Dorsolateral prefrontal cortex (tissue), 122 donors: ENCODE measurements at places on chromosomes 13 and 19. TPM values are rescaled to one million over a fixed set of nuclear protein-coding genes. Genes with fewer than 3 reads are reported as not detected.
A peak's percentile ranks its signal among the peaks of the same experiment; 100 is the strongest.

DNA sequence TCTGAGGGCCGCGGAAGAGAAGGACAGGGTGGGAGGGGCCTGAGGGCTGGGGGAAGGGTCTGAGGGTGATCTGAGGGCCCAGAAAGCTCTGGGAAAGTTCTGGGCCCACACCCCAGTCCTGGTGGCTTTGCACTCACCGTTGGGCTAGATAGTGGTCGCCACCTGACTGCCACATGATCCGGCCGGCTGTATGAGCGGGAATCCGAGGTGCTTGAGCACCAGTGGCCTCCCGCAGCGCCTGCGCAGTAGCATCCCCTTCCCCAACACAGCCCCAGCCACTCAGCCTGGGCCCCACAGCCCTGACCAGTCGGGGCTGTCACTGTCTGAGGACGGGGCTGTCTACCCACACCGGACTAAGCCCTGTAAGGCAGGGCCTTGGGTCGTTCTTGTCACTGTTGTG, 15.0 kb downstream of the PRODH2 start:
- DNase-seq: peak; percentile 68

GRCh38 chr19:13707915-13708314, 56.4 kb upstream of the MRI1 start:
- no peak for DNase-seq

- no peak for DNase-seq
Observed at GRCh38 chr13:73075954-73076353, 17.1 kb downstream of the KLF5 start.

- DNase-seq: no peak
Observed at GRCh38 chr13:79660361-79660760, 179.4 kb downstream of the NDFIP2 start.

GRCh38 chr19:18440415-18440877, 2.5 kb upstream of the ISYNA1 start:
- DNase-seq: no peak

GRCh38 chr19:32181216-32181920, 164.0 kb upstream of the ZNF507 start:
- DNase-seq: no peak

DNA sequence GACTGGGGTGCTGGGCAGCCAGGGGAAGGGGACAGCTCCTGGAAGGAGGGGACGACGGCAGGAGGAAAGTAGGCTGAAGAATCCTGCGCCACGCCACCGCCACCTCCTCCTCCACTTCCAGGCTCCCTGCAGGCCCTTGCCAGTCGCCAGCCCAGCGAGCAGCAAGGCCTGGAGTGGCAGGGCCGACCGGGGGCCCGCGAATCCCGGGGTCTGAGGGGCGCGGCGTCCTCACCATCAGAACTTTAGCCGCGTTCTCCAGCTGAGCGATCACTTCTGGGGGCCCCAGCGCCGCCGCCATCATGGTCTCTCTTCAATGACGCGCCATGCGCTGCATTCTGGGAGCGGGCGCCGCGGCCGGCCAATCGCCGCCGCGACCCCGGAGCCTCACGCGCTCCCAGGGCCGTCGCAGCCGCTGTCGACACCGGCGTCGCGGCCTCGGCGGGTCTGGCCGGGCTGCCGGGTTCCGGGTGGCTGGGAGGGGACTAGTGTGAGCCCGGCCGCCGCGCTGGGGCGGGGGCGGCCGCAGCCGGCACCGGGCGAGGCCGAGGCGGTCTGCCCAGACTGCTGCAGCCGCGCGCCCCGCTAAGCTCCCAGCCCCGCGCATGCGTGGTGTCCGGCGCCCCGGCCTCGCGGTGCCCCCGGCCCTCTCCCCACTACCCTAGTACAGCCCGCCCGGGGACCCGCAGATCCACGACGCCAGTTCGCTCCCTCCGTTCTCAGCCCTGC, at the start of gene XPO4:
Gene XPO4 (minus strand): TSS at position 309 of the 726 bp plus-strand sequence. CDS start 8 bp downstream, at position 301.
- DNase-seq: peak; percentile 72

- DNase-seq: no peak
Observed at GRCh38 chr19:20254121-20254520, 87.1 kb downstream of the ZNF486 start.

DNA sequence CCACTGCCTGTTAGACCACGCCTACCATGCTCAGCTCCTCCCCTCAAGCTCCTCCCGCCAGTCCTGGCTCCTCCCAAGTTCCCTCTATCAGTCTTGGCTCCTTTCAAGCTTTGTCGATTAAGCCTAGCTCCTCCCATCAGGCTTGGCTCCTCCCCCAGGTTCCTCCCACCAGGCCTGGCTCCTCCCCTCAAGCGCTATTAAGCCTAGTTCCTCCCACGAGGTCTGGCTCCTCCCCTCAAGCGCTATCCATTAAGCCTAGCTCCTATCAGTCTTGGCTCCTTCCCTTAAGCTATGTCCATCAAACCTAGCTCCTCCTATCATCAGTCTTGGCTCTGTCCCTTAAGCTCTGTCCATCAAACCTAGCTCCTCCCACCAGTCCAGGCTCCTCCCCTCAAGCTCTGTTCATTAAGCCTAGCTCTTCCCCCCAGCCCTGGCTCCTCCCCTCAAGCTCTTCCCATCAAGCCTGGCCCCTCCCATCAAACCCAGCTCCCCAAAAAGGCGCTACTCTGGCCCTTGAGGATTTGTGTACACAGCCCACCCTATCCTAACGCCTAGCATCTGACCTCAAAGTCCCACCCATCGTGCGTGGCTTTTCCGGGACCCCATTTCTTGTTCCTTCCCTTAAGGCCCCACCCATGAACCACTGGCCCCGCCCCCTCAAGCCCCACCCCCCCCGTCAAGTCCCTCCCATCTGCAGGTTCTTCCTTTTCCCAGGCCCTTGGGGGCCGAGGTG, 10.0 kb downstream of the CAMSAP3 start:
- no peak for DNase-seq

GRCh38 chr19:43498233-43498842, 6.2 kb downstream of the PHLDB3 start:
- no peak for DNase-seq

GRCh38 chr19:29285187-29285687, 72.3 kb upstream of the UQCRFS1 start:
- DNase-seq: no peak

- DNase-seq: no peak
Observed at GRCh38 chr13:90868321-90868920, 479.1 kb upstream of the MIR17HG start.

DNA sequence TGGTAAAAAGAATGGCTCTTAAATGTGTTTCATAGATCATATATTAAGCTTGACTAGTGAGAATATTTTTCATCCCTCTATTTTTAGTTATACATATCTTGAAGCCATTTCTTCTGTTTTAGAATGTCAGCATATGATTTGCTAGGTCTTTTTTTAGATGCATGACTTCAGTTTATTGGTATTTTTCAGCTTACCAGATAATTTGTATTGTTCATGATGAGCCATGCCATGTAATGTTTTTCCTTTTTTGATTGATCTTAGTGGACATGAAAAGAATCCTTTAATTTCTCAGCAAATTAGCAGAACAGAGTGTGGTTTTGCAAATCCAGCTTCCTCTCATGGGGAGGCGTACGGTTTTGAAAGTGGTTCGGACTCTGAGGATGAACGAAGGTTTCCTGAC, 168.5 kb downstream of the LMO7 start:
- no peak for DNase-seq

DNA sequence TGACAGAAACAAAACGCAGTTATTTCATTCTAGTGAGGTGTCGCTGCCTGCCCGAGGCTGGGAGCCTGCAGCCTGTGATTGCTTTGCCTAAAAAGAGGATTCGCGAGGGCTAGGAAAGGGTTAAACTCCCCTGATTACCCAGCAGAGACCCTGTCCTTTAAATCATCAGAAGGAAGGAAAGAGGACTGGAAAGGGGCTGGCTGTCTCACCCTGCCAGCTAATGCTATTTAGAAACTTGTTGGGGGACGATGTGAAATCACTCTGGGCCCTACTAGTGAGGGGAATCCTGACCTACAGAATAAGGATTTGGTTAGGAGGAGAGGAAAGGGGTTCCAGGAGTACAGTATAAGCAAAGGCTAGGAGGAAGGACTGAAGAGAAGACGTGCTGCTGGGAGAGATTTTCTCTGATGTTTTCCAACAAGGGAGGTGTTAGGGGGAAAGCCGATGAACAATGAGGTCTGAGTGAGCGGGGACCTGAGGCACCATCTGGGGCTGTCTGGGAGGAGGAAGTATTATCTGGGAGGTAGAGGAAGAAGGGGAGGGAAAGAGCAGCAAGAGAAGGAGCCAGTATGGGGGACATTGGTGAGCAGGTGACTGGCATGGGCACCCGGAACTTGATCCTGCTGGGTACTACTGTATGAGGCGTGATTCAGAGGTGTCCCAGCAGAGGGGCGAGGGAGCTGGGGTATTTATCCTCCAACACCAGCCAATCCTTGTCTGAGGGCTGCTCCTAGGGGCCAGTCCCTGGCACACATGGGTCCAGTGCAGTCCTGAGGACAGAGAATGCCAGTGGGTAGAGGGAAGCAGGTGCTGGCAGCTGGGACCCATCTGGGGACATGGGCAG, 55.7 kb upstream of the PTPRS start:
- no peak for DNase-seq

GRCh38 chr19:6058518-6059201, 51.6 kb downstream of the RFX2 start:
- peak; percentile 11 for DNase-seq

DNA sequence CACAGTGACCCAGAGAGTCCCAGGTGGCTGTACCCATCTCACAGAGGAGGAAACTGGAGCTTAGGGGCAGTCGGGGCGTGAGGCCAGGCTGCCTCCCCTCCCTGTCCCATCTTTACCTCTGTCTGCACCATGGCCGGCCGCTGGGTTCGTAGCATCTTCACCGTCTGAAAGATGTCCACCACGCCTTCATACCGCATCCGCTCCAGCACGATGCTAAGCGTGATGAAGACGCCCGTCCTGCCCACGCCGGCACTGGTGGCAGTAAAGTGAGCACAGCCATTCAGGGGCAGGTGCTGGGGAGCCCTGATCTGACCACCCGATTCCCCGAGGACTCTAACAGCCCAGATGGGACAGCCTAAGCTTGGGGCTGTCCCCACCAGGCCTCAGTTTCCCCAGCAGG, 132.8 kb downstream of the PTPRS start:
- DNase-seq: no peak

DNA sequence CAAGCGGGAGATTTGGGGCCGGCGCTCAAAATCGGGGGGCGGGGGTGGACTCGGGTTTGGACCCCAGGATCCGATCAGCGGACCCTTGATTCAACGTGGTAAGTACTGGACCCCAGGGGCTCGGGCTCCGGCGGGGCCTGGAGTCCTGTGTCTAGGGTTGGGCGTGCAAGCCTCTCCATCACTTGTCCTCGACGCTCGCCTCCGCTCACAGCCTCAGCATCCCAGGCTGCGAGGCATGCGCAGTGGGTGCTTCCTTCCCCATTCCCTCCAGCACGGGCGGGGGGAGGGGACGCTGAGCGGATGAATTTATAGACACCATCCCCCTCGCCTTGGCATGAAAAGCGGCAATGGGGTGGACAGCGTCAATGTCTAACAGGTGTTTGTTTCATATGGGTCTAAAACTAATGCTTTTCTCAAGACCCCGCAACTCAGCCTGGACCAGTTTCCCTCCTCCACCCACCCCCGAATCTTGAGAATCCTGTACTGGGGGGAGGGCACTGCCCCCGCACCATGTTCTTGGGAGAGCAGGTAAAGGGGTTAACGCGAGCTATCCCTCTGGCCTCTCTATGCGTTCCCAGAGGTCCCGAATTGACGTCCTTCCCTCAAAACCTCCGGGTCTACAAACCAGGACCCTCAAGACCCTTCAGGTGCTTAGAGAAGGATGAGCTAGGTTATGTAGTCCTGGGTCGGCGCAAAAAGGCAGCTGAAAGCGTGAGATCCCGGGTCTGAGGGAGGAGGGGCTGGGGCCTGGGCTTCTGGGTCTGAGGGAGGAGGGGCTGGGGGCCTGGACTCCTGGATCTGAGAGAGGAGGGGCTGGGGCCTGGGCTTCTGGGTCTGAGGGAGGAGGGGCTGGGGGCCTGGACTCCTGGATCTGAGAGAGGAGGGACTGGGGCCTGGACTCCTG, 579 bp downstream of the CPT1C start:
- DNase-seq: peak; percentile 78

- DNase-seq: no peak
Observed at GRCh38 chr13:99495466-99496183, 5.6 kb upstream of the TM9SF2 start.

GRCh38 chr19:48443731-48444128, 2.1 kb upstream of the GRWD1 start:
- no peak for DNase-seq

DNA sequence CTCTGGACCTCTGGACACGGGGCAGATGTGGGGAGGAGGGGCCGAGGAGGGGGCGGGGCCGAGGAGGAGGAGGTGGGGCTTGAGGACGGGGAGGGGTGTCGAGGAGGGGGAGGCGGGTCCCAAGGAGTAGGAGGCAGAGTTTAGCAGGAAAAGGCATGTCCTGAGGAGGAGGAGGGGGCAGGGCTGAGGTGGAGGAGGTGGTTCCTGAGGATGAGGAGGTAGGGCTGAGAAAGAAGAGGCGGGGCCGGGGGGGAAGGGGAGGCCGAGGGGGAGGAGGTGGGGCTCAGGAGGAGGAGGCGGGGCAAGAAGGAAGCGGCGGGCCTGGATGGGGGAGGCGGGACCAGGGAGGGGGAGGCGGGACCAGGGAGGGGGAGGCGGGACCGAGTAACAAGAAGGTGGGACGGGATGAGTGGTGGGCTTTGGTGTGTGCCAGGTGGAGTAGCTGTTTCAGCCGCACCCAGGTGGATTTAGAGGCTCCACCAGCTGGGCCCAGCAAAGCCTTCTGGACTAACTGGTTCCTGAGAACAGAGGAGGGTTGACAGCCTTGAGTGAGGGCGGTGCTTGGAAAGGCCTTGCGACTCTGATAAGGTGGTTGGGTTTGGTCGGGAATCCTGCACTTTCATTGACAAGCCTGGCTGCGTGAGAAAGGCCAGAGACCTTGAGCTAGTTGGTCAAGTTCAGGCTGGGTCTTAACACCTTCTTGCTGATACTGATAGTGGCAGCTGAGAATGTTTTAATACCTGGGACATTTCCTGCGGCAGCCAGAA, 7.7 kb downstream of the TECR start:
- no peak for DNase-seq

- no peak for DNase-seq
Observed at GRCh38 chr13:49374585-49375290, 69.1 kb downstream of the CAB39L start.

DNA sequence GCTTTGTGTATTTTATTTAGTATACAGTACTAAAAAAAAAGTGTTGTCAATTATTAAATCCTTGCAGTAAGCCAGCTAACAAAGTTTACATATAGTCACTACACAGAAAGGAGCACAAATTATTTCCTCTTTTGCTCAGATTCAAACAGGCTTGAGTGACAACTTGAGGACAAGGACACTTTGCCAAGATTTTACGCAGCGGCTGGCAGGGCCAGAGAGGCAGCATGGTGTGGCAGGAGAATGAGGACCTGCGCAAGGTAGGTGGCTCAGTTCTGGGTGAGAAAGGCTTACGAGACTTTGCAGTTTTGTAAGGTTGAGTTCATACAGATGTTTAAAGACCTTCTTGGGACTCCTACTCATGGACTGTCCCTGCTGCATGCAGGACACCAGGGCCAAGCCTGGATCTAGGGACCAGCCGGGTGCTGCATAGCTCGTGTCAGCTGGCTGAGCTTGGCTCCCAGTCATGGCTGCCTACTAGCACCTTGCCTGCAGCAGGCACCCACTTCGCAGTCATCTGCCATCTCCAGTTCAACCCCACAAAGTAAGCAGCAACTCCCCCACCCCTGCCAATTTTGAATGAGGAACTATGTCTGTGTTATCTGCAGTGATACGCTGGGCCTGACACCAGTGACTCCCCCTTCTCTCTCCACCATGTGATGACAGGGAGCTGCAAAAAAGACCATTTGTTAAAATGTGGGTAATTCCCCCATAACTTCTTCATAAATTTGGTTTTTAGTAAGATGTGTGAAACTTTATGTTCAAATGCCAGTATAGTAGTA, 3.7 kb upstream of the TUBA3C start:
- DNase-seq: no peak

The TMPRSS9 gene
- not detected for total RNA-seq

The CNFN gene
- total RNA-seq: not detected

The ZNF296 gene
- 1.6 TPM for total RNA-seq

The ZNF211 gene
- total RNA-seq: 16.1 TPM
